Thyroid gland (tissue), 4 donors: ENCODE measurements at places on chromosomes 12 and 14.

DNA sequence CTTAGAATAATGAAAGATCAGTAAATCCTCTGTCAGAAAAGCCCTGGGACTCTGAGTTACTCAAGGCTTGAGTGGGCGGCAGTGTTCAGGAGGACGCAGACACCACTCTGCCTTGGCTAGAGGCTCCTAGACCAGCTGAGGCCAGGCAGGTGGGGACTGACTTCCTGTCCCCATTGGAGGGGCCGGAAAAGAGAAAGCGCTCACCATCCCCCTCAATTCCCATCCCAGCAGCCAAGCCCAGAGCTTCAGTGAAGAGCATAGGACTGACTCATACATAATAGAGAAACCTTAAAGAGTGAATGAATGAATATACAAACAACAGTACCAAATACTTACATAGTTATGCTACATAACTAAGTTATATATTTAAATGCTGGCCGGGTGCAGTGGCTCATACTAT, 62.0 kb downstream of the PLEKHG7 start:
- DNase-seq, result no peak

DNA sequence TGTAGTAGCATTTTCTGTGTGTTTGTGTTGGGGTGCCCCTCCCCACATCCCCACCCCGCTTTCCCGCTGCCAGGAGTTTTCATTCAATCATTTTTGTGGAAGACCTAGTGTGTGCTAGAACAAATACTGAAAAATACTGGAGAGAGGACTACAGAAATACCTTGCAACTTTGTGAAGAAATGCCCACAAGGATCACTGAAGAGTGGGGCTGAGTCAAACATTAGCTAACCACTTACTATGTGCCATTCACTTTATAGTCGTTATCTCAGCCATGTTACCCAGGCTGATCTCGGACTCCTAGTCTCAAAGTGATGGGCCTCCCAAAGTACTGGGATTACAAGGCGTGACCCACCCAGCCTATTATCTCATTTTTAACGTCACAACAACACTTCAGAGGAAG, 559 bp upstream of the LMBR1L start:
- no peak for DNase-seq

GRCh38 chr14:54922598-54922997, 20.0 kb upstream of the GCH1 start:
- DNase-seq, result no peak

DNA sequence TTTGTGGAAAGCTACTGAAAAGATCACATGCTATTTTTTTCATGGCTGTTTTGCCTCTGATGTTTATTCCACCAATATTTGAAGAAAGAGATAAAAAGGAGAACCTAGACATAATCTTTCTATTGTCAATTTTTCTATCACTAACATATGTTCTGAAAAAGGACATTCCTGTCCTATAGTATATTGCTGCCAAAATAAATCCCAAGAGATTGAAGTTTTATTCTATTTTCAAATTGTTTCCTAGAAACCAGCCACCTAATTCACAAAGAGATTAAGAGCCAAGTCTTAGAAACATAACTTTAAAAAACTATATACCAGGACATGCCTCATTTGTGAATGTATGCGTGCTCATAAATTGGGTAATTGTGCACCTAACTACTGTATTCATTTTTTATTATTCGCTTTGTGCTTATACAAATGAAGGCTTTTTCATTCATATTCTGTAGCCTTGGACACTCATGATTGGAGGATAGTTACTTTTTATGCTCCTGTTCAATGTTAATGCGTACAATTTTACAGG, 200.7 kb downstream of the FUT8 start:
- DNase-seq, result no peak

- DNase-seq, result no peak
These were observed 22.5 kb downstream of the SDS start for GRCh38 chr12:113381220-113381619.

- no peak for DNase-seq
These were observed 15.0 kb upstream of the PIP4K2C start for GRCh38 chr12:57575771-57576612.

DNA sequence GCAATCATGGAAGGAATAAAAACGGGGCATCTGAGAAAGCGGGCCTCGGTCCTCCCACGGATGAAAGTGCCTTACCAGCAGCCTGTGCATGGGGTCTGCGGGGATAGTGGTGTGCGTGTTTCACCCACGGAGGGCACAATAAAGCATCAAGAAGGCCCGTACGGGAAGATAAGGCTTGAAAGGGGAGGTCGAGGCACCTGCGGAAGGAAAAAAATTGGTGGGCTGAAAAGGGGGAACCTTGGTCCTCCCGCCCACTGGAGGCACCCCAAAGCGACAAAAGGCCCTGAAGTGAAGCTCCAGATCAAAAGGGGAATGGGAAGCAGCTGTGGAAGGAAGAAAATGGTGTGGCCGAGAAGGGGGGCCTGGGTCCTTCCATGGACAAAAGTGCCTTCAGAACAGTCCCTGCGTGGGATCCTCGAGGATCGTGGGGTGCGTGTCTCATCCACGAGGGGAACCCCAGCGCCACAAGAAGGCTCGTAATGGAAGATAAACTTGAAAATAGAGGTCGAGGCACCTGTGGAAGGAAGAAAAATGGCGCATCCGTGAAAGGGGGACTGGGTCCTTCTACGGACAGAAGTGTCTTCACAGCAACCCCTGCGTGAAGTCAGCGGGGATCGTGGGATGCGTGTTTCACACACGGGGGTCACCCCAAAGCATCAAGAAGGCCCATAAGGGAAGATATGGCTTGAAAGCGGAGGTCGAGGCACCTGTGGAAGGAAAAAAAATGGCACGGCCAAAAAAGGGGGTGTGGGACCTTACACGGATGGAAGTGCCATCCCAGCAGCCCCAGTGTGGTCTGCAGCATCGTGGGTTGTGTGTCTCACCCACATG, 276.9 kb downstream of the ALG10 start:
- no peak for DNase-seq

DNA sequence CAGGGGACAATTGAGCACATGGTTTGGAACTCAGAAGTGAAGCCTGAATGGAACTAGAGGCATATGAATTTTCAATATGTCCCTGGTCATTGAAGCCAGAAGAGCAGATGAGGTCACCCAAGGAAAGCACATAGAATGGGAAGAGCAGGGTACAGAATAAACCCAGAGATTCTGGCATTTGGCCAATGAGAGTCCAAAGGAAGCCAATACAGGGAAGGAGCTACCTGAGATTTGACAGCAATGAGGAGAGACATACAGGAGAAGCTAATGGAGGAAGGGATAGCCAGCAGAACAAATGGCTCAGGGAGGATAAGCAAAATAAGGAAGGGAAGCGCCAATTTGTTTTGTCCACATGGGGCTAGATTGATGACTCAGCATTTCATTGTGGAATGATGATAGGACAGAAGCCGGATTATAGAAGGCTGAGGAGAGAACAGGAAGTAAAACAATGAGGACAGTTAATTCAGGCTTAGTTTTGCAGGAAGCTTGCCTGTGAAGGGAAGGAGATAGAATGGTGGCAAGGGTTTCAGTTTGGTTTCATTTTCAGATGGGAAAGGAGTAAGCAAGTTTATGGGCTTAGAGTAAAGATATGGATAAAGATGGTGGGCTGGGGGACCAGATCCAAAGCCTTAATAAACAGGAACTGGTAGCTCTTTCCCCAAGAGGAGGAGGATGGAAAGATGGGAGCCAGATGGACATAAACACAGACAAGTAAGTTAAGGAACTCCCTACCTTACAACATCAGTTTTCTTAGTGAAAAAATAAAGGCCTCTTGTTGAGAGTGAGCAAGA, 3.2 kb upstream of the SPTSSA start:
- no peak for DNase-seq

GRCh38 chr12:29082522-29082921, 66.6 kb upstream of the FAR2 start:
- DNase-seq, result no peak

DNA sequence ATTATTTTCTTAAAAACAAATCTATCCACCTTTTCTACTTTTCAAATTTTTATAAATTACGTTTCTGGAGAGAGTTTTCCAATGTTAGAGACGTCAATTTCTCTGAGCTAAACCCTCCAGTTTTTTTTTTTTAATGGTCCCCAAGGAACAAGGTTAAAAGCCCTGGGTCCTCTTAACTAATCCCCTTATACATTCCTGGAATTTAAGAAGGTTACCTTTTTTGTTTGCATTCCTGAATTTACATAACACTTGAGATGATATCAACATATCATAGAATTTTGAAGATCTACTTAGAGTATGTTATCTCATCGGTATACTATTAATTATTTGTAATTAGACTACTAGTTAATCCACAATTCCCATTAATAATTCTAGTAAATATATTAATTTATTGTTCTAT, 662.2 kb upstream of the LRFN5 start:
- DNase-seq, result no peak

GRCh38 chr12:5562581-5562980, 130.7 kb downstream of the NTF3 start:
- DNase-seq, result no peak

DNA sequence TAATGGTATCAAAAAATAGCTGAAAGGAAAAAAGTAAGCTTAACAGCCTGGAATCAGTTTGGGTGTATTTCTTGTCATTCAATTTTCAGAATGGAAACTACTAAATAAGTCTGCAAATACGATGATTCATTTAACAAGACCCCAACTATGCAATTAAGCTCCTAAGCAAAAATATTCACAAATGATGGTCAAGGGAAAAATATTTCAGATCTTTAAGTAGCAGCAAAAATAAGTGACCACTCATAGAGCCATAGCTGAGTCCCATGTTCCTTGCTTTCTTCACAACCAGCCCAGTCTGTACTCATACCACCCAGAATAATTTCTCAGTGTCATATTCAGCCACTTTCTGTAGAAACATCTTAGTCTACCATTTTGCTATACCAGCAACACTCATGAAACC, 185.4 kb downstream of the PPM1H start:
- DNase-seq, result no peak

DNA sequence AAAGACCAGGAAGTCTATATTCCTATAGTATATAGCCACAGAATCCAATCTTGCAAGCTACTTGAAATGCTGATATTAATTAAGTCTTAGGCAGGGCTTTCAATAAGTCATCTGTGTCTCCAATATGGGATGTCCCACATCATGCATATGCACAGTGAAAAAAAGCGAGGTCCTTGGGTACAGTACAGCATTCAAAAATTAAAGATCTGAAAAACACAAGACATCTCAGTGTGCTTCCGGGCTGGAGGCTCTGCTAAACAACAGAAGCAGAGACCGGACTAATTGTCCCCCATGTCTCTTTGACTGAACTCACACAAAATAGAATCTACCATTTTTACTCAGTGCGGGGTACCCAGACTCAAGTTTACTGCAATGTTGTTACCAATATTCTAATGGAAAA, 156.0 kb downstream of the DAD1 start:
- DNase-seq, result no peak

DNA sequence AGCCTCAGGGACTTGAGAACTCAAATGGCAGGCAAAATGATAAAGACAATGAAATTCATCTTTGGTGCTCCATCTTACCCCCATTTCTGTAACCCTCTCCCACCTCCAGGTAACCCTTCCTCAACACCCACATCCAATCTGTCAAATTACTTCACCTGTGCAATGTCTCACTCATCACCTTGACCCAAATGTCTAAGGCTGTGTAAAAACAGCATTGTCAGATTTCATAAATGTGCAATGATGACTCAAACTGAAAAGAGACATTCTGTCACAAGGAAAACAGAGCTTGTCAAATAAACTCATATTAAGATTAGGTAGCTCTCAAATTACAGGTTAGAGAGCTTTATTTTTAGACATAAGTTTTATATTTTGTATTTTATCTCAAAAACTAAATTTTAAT, 19.9 kb upstream of the COCH start:
- no peak for DNase-seq

GRCh38 chr12:5197131-5197530, 153.5 kb downstream of the KCNA5 start:
- no peak for DNase-seq

DNA sequence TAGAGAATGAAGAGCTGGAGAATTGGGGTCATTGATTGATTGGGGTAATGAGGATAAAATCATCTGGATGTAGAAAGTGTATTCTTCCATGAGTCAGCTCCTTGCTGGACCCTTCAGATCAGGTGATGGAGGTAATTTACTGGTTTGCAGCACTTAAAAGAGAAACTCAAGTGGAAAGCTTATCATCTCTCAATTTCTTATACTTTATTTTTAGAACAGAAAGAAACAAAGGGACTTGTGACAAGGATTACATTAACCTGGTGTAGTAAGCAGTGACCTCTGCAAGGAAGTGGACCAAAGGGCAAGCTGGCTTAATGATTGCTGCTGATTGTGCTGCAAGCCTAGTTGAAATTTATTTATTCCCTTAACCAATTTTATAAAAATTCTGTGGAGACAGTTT, 405.0 kb downstream of the TRHDE start:
- no peak for DNase-seq

- DNase-seq, result no peak
These were observed 19.2 kb downstream of the XRCC3 start for GRCh38 chr14:103696070-103696402.

- DNase-seq, result no peak
These were observed 37.8 kb downstream of the ERGIC2 start for GRCh38 chr12:29343022-29343799.

GRCh38 chr14:54481695-54482094, 7.1 kb downstream of the GMFB start:
- DNase-seq, result no peak

DNA sequence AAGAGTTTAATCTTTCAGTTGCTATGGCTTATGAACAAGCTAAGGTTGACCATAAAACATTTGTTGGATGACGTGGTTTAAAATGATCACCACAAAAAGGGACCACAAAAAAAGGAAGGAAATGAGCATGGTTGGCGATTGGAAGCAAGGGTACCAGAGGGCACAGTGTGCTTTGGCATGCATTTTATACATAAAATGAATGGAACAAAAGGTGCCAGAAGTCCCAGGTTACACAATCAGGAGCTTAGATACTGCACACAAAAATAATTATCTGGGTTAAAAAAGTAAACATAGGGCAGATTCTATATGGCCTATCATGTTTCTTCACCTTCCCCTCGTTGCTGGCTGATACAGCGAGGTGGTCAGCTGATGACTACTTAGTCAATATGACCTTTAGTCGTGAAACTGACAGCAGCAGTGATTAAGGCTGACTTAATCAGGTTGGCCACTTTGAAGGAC, 50.7 kb downstream of the ZC3H14 start:
- DNase-seq, result no peak

DNA sequence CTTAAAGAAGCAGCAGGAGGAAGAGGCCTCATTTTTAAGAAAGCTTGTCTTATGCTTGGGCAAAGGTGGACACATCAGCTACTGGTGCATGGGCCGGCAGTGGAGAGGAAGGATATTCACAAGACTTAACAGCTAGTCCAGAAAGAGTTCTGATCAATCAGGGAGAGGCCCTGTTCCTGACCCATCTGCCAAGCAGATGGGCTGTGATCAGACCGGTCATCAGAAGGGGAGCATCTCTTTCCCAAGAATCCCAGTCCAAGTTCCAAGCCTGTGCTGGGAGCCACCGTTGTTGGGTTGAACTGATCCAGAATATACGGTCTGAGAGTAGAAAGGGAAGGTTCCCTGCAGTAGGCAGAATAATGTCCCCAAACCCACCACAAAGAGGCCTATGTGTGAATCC, 32.7 kb upstream of the SOCS2 start:
- DNase-seq, result no peak

DNA sequence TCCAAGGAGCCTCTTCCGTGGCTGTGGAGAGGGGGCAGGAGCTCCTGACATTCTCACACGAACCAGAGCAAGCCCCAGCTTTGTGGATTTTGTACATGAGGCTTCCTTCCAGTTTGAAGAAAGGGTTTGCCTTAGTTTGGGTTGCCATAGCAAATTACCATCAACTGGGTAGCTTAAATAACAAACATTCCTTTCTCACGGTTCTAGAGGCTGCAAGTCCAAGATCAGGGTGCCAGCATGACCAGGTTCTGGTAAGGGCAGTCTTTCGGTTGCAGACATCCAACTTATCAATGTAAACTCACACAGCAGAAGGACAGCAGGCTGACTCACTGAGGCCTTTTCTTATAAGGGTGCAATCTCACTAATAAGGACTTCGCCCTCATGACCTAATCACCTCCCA, 25.9 kb upstream of the STAB2 start:
- no peak for DNase-seq
